Activated T-helper 17 cell treated with anti-CD3 and anti-CD28 coated beads, Interleukin-2, amount 50 U/mL, for 72 hours (primary cell): ENCODE measurements at places on chromosomes 1 and 21. TPM values are rescaled to one million over a fixed set of nuclear protein-coding genes. Genes with fewer than 3 reads are reported as not detected.

OR14C36 gene
- total RNA-seq, result not detected

PLEKHO1 gene
- total RNA-seq, result 33.1 TPM

TRAPPC3 gene
- 72.6 TPM for total RNA-seq

GREM2 gene
- total RNA-seq, result 3.4 TPM

SLAMF1 gene
- total RNA-seq, result 186 TPM

A3GALT2 gene
- total RNA-seq, result not detected

RHD gene
- total RNA-seq, result 0.11 TPM

RBP7 gene
- not detected for total RNA-seq

CHML gene
- total RNA-seq, result 8.9 TPM

OR2L13 gene
- not detected for total RNA-seq

COL11A1 gene
- total RNA-seq, result not detected

TAS1R1 gene
- total RNA-seq, result not detected

HSD3B1 gene
- not detected for total RNA-seq
